ENCODE measurements at places on chromosomes 2 and 18.

- DNase-seq, result no peak
Measured at GRCh38 chr2:72963423-72964145, 46.3 kb downstream of the EMX1 start.

- no peak for DNase-seq
Measured at GRCh38 chr2:216469661-216470060, 29.0 kb upstream of the RPL37A start.

GRCh38 chr2:238589591-238590460 lies 163.1 kb downstream of the ASB1 start:
- no peak for DNase-seq

DNA sequence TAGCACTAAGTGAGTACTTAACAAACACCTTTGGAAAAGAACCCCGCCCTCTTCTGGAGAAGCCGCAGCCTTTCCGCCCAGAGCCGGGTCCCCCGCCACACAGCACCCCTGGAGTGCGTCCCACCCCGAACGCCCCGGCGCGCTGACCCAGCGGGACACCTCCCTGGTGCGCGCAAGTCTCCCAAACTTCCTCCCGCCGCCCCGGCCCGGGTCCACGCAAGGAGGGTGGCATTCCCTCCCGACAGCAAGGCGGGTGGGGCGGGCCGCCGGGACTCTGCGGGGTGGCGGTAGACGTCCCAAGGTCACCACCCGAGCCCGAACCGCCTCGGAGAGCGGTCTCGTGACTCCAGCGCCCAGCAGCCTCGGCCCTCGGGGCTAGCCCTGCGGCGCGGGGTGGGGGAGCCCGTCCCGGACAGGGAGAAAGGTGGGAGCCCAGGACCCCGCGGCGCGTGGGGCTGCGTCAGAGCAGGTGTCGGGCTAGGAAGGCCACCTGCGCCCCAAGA lies 598 bp downstream of the CCDC93 start:
- DNase-seq, result peak; percentile 30

DNA sequence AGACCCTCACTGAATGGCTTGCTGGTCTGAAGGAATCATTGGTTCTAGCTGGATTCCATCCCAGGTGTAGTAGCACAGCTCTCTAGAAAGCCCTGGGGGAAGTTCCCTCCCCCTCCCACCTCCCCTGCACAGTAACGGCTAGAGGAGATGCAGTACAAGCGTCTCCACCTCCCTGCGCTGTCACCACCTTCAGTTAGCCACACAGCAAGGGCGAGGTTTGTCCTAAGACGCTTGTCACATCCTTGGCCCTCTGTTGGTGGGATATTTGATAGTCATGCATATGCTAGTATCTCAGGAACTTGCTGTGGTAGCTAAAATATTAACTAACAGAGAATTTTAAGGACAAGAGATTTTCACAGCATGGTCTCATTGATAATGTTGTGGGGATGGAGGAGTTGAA lies 19.4 kb downstream of the TRAPPC12 start:
- no peak for DNase-seq

DNA sequence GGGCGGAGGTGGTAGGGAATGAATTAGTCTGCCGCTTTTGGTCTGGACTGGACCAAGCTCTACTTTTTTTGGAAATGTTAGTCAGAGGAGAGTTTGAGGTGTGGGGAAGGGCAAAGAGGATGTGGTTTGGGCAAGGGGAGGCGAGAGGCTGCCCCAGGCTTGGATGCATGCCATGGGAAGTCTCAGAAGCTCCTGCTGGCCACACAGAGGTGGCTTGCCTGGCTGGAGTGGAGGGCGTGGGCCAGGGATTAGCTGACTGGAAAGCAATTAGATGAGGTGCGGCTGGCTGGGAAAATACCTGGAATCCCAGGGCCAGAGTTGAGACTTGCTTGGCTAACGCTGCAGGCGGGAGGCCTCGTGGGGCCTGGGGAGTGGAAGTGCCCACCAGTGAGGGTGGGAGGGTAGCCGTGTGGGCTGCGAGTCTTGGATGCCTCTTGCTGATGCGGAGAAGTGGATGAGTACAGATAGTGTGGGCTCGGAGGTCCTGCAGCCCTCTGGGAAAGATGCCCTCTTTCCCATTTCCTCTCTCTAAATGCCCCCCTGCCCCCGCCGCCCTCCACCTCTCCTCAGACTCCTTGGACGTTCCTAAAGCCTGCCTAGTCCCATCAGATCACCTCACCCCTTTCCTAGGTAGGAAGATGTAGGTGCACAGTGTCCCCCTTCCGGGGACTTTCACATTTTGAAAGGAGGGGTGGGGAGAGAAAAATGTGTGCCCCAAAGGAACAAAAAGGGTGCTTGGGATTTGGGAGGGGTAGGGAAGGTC lies 117.6 kb downstream of the SMAD7 start:
- no peak for DNase-seq

GRCh38 chr2:233419602-233420391 lies 65.5 kb downstream of the DGKD start:
- peak; percentile 21 for DNase-seq

GRCh38 chr2:216777637-216778273 lies 82.1 kb downstream of the TNP1 start:
- no peak for DNase-seq

DNA sequence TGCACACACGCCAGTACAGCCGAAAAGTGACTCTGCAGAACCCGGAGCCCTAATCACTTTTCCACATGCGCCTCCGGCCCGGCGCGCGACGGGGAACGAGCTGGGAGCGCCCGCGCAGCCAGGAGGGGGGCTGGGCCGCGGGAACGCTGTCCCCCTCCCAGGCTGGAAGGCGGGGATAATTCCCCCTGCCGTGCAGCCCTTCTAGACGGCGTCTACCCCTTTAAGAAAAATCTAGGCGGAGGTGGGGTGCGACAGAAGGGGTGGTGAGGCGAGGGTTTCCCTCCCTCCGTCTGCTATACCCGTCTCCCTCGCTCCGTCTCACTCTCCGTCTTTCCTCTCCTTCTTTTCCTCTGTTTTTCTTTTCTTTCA lies 2.4 kb downstream of the CYP26B1 start:
- DNase-seq, result no peak

- no peak for DNase-seq
Measured at GRCh38 chr2:191250400-191250799, 5.2 kb downstream of the MYO1B start.

GRCh38 chr2:106866641-106867040 lies 19.3 kb downstream of the ST6GAL2 start:
- DNase-seq, result no peak

GRCh38 chr2:232309592-232309991 lies 69.0 kb upstream of the ALPP start:
- no peak for DNase-seq

GRCh38 chr18:48217258-48218250 lies 191.6 kb downstream of the ZBTB7C start:
- no peak for DNase-seq

- DNase-seq, result no peak
Measured at GRCh38 chr2:104855221-104856085, 1.5 kb downstream of the POU3F3 start.

- no peak for DNase-seq
Measured at GRCh38 chr18:54860941-54861340, 32.7 kb downstream of the RAB27B start.

DNA sequence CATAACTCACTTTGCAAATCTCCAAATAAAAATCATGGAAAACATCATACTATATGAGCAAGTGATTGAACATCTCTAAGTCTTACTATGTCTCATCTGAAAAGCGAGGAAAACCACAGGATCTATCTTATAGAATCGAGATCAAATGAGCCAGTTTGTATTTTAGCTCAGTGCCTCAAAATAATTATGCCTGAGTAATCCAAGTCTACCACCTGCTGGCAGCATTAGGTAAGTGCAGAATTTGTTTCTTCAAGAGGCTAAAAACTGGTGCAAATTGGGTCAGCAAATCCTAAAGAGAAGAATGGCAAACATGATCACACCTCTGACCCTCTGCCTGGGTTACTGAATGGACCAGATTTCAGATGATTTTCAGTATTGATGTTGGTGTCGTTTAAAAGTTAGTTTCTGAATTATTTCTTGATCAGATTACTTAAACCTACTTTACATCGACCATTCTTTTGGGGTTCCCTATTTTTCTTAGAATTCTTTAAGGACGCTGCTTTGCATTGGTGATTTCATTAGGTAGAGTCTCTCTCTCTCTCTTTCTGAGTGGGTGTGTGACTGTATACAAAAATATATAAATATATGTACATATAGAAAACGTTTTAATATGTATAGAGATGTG lies 12.7 kb upstream of the FHOD3 start:
- DNase-seq, result peak; percentile 16

DNA sequence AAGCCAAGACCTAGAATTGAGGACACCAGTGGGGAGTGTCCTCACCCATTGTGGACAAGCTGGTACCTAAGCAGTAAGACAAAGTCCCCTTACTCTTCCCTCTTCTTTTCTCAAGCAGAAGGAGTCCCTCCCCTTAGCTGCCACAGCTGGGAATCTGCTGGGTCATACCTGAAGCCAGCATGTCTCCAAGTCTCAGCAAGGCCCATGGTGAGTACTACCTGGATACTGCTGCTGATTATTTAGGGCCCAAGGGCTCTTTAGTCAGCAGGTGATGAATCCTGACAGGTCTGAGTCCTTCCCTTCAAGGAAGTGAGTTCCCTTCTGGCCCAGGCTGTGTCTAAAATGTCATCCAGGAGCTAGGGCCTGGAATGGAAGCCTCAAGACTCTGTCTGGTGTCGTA lies 198.6 kb upstream of the STK17B start:
- DNase-seq, result no peak

DNA sequence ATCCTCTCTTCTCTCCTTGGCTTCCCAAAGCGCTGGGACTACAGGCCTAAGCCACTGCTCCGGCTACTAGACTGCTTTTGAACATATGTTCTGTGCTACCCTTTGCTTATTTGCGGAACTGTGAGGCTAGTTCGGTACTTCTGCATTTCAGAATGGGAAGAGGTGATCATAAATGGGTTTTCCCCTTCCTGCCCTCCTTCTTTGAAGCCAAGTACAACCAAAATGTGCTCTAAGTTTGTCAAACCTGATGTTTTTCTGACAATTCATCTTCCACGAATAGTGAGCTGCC lies 1.7 kb upstream of the ESCO1 start:
- DNase-seq, result no peak

GRCh38 chr18:46418663-46419260 lies 238.3 kb downstream of the LOXHD1 start:
- DNase-seq, result no peak

Data from T-helper 9 cell (primary cell).